ENCODE measurements at places on chromosomes 7 and 10. TPM values are rescaled to one million over a fixed set of nuclear protein-coding genes. Genes with fewer than 3 reads are reported as not detected.

DNA sequence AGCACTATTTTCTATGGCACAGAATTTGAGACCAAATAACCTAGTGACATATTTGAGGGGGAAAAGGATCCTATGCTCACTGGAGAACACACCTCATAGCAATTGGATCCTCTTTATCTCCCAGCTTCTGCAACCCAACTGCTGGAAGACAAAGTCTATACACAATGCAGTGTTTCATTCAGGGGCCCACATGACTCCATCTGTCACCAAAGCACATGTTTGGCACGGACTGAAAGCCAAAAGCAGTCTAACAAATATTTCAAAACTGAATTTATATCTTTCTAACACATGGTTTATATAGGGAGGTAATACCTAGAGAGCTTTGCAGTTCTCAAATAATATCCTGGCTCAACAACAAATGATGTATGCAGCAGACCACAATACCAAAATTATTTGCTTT is 39.2 kb downstream of the ADAM12 start:
- no peak for DNase-seq

- no peak for DNase-seq
Observed at GRCh38 chr10:51233337-51234100, 159.2 kb downstream of the PRKG1 start.

TBATA gene
- 1.9 TPM for polyA plus RNA-seq

DNA sequence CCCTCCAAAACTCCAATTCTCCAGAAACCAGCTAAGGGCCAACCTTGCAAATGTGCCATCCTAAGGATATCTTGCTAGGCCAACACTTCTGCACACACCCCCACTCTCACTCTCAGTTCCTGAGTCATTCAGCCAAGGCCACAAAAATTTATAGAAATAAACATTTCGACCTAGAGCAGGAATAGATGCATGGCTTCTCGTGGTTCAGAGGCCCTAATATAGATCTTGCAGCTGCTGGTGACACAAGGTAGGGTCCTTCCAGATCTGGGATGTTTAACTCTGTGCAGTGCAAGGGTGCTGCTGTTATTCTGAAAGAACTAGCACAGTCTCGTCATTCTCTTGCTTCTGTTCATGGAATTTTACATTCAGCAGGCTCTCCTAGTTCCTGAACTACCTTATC is 369.3 kb downstream of the CALN1 start:
- no peak for DNase-seq

DNA sequence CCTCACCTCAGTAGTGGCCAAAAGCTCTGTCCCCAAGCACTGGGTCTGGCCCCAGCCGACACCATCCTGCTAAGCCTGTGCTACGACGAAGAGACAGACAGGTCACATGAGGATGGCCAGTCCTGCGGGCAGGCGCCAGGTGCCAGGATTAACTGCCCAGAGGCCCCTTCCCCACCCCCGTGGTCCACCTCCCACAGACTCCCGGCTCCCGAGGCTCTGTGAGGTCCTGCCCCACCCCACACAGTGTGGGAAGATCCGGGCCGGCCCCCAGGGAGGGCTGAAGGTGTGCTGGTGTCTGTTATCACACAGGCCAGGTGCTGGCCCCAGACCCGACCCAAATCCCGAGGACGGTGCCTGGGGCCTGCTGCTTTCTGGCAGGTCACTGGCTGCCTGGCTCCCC is 27.2 kb downstream of the CYP2W1 start:
- DNase-seq: no peak

LIPF gene
- not detected for polyA plus RNA-seq

DNA sequence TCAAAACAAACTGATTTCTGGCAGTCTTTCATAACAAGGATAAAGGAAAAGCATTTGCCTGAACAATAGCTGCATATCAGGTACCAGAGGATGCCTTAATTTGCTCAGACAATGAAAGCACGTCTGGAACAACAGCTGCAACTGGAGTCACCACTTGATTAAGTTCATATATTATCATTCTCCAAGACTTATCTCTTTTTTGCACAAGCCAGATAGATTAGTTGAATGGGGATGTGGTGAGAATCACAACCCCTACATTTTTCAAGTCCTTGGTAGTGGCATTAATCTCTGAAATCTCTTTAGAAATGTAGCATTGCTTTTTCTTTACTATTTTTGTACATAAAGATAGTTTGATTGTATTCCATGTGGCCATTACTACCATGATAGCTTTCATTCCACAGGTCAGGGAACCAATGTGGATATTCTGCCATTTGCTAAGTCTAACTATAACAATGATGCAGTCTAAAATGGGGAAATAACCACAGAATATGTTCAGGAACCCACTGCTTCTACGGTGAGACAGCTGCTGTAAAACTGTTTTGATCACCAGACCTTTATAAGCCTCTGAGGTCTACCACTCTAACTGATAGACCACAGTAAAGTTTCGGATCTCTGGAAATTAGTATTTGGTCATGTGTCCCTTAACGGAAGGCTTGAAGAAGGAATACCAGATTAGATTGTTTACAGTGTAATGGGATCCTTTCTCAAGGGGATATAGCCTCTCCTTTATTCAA is 1176.2 kb downstream of the DNAJB9 start:
- no peak for DNase-seq

C10orf67 gene
- polyA plus RNA-seq: 1.1 TPM

- DNase-seq: no peak
Observed at GRCh38 chr10:89624020-89624419, 21.0 kb downstream of the PANK1 start.

DNA sequence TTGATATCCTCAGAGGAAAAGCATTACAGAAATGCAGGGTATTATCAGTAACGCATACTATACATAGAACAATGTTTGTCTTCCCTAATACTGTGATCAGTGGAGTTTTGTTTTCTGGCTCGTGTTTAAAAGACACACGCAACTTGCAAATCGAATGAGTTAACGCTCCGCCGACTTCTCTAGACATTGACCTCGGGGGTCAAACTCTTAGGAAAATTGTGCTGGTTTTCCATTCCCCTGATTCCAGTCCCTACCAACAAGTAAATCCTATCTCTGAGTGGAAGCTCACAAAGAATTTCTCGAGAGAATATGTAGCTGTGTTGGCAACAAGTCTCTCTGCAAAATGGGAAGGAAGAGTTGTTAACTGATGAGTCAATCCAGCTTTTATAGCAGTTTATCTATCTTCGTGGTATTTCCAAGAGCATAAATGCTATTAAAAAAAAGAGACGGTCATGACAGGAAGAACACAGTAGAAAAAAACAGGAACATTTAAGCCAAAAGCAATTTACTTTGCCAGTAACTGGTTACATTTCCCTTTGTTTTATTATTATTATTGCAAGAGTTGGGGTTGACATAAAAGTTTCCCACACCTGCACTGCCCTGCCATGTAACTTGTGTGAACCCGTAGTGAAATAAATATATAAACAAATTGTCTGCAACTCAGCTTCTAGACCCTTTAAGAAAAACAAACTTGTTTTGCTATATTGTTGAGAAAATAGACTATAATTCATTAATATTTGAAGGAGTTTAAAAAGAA is 144.4 kb downstream of the ARID5B start:
- DNase-seq: peak; percentile 83

RBP3 gene
- not detected for polyA plus RNA-seq

DNA sequence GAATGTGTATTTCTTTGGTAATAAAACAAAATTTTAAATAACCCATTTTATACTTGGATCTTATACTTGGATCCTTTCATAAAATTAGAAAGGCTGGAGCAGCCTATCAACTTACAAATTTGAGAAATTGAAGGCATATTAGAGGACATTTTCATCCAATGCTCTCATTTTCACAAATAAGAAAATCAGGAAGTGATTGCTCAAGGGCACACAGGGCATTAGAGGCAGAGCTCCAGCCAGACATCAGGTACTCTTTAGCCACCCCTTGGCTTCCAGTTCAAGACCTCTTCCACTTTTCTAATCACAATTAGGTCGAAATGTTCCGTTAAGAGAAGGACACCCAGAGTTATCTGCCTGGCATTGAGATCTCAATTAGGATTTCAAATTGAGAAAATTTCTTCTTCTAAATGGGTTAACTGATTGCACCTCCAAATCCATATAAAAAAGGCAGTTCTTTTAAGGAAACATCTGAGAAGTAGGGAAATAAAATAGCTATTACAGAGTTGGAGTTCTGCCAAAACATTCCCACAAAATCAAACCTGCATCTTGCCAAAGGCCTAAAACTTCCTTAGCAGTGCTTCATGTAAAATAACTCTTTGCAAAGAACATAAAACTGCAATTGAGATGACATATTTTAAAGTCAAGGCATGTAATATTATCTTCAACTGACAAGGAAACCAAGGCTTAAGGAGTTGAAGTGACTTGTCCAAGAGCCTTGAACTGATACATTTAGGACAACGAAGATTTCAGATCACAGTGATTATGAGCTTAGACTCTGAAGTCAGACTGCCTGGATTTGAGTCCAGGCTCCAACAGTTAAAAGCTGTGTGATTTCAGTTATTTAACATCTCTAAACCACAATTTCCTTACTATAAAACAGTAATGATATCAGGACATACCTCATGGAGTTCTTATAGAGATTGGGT is 2.4 kb downstream of the ACTA2 start:
- no peak for DNase-seq

DNA sequence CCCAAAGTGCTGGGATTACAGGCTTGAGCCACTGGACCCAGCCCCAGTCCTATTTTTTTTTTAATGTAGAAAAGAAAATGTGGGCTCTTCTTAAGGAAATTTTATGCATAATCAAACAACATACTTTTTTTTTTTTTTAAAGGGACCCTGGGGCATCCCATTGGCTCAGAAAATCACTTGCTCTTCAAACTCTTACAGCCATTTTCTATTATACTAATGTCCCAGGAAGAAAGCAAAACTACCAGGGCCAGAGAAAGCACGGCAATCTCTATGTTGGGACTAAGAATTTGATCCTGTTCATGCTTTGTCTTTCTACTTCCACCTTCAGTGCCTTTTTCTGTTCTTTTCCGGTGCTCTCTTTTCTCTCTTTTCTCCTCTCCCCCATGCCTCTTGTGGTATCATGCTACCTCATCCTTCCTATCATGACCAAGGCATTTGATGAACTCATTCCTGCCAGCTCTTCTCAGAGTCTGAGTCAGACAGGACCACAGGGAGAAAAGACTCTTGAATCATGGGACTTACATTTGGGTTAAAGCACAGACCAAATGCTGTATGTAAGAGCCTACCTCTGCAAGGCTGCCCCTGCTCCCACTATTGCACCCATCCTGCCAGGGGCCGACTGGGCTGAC is 76.4 kb upstream of the CCNY start:
- no peak for DNase-seq

DNA sequence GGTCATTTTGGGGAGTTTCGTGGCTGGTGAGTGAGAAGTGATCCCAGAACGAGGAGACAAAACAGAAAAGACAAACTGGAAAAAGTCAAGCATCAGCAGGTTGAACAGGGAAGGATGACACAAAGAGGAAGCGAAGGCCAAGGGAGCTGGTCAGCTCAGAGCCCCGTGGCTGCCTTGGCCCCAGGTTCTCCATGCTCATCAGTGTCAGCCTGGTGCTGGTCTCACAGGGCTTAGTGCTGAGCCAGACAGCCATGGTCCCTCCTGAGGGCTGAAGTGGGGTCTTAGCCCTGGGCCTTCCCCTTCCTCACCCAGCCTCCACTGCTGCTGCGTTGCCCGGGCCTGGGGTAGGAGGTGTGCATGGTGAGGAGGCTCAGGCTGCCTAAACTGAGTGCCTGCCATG is 183.6 kb downstream of the PFKFB3 start:
- DNase-seq: no peak

NPC1L1 gene
- polyA plus RNA-seq: 2.4 TPM

ANAPC16 gene
- polyA plus RNA-seq: 210 TPM

All from kidney (tissue), 22 donors.